ENCODE measurements at places on chromosomes 2 and 18. TPM values are rescaled to one million over a fixed set of nuclear protein-coding genes. Genes with fewer than 3 reads are reported as not detected.

GRCh38 chr2:156574112-156574511 lies 137.9 kb downstream of the GPD2 start:
- no peak overlapping the region for H3K27ac ChIP-seq
- no peak for DNase-seq
- no peak overlapping the region for H3K4me3 ChIP-seq
- peaks cover 14% of the 10 kb centered on the region for H3K4me1 ChIP-seq

DNA sequence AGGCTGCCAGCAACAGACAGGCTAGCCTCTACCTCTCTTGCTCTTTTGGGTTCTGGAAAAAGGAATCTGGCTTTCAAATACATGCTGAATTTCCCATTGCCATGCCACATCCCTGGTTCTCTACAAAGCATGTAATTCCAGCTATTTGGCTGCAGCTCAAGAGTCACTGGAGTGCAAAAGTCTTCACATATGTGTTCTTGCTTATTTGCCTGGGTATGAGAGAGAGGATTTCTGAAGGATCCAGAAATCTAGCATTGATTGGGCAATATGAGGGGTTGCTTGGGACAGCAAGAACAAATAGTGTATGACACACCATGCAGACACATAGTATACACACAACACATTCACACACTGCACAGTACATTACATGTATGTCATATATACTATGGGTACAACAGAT lies 30.7 kb upstream of the LGALSL start:
- H3K27ac ChIP-seq = no peak overlapping the region
- no peak overlapping the region for H3K4me3 ChIP-seq
- H3K36me3 ChIP-seq = no peaks in the 10 kb centered on the region
- H3K27me3 ChIP-seq = peaks cover 11% of the 10 kb centered on the region
- DNase-seq = no peak

- H3K36me3 ChIP-seq = no peaks in the 10 kb centered on the region
- H3K4me1 ChIP-seq = no peaks in the 10 kb centered on the region
- no peak for DNase-seq
- no peak overlapping the region for H3K27ac ChIP-seq
- H3K27me3 ChIP-seq = peaks cover 3% of the 10 kb centered on the region
- H3K4me3 ChIP-seq = no peak overlapping the region
These were observed 32.4 kb downstream of the UPP2 start for GRCh38 chr2:158134055-158134454.

DNA sequence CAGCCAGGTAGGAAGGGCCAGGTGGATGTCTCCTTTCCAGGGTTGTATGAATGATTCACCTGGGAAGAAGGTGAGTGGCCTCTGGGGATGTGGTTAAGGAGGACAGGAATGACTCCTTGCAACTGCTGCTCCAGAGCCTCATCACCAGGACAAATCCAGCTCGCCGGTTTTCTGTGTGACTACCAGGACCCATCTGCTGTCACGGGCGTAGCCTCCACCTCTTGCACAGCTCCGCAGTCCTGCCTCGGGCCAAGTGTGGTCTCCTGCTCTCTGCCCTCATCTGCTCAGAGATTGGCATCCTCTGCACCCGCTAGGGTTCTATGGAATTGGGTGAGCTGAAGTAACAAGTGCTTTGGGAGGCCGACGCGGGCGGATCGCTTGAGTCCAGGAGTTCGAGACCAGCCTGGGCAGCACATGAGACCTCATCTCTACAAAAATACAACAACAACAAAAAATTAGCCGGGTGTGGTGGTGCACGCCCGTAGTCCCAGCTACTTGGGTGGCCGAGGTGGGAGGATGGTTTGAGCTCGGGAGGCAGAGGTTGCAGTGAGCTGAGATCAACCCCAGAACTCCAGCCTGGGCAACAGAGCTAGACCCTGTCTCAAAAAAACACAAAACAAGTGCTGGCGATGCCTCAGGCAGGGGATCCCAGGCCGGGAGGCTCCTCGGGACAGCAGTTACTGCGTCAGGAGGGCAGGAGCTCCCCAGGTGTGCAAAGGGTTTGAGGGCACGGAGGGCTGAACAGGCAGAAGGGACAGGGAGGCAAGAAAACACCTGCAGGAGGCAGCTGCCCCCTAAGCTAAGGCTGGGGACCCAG lies 831 bp upstream of the D2HGDH start:
- DNase-seq = no peak
- H3K27me3 ChIP-seq = no peaks in the 10 kb centered on the region
- H3K4me1 ChIP-seq = peaks cover 27% of the 10 kb centered on the region

DNA sequence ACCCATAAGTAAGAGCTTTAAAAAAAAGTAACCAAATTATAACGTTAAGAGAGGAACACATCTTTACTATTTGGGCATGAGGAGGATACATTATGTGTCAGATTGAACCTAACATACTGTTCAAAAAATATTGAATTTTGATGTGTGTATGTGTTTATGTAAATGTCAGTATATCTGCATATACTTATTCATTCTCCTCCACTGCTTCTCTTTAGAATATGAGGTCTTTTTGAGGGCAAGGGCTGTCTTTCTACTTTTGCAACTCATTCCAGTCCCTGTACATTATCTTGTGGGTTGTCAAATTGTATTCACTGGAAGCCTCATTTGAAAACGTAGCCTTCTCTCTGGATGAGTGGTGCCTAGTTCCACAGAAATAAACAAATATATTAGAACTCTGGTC lies 509.4 kb upstream of the HNMT start:
- H3K36me3 ChIP-seq = no peaks in the 10 kb centered on the region
- H3K27ac ChIP-seq = no peak overlapping the region
- no peak for DNase-seq
- H3K4me1 ChIP-seq = no peaks in the 10 kb centered on the region

DNA sequence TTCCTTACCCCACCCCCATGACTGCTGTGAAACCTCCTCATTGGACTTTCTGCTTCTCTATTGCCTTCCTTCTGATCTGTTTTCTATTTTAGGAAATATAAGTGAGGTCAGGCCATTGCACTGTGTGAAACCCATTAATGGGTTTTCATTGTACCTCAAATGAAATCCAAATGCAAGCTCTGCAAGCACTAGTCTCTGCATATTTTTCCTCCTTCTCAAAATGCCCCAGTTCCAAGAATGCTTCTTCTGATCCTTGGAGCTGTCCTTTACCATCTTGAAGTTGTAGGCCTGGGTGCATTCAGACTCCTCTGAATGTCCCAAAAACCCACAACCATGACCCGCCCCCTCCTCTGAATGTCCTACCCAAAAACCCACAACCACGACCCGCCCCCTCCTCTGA lies 8.2 kb downstream of the IL1A start:
- peaks cover 19% of the 10 kb centered on the region for H3K27me3 ChIP-seq
- no peak for DNase-seq
- H3K4me1 ChIP-seq = peaks cover 19% of the 10 kb centered on the region
- peaks cover 13% of the 10 kb centered on the region for H3K36me3 ChIP-seq
- no peak overlapping the region for H3K4me3 ChIP-seq

- H3K36me3 ChIP-seq = peaks cover 15% of the 10 kb centered on the region
- peaks cover 6% of the 10 kb centered on the region for H3K4me1 ChIP-seq
- no peaks in the 10 kb centered on the region for H3K27me3 ChIP-seq
- DNase-seq = no peak
- H3K27ac ChIP-seq = no peak overlapping the region
- no peak overlapping the region for H3K4me3 ChIP-seq
These were observed 231.3 kb downstream of the ZRANB3 start for GRCh38 chr2:135299658-135300244.

DNA sequence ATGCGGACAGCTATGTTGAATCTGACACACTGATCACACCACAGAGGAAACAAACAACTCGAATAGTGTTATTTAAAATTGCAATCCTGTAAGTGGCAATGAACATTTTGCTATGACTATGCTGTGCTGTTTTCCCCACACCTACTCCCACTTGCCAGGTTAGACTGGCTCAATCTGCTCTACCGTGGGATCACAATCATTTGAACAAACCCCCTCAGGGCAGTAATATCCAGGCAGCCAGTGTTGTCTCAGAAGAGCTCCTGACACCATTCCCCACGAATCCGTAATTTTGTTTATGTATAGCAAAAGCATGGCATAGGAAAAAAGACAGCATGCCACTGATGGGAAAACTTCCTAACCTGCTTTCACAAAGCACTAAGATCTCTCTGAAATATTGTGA lies 284.3 kb downstream of the ERBB4 start:
- no peak overlapping the region for H3K27ac ChIP-seq
- no peak overlapping the region for H3K4me3 ChIP-seq
- no peaks in the 10 kb centered on the region for H3K4me1 ChIP-seq
- no peaks in the 10 kb centered on the region for H3K27me3 ChIP-seq
- no peak for DNase-seq
- H3K36me3 ChIP-seq = no peaks in the 10 kb centered on the region

GRCh38 chr2:186894478-186894877 lies 45.5 kb upstream of the ZSWIM2 start:
- H3K27ac ChIP-seq = no peak overlapping the region
- H3K36me3 ChIP-seq = no peaks in the 10 kb centered on the region
- no peaks in the 10 kb centered on the region for H3K4me1 ChIP-seq

GRCh38 chr2:205484764-205485163 lies 197.5 kb upstream of the NRP2 start:
- H3K27me3 ChIP-seq = peaks cover 8% of the 10 kb centered on the region
- no peaks in the 10 kb centered on the region for H3K4me1 ChIP-seq
- H3K27ac ChIP-seq = no peak overlapping the region
- DNase-seq = no peak
- H3K36me3 ChIP-seq = no peaks in the 10 kb centered on the region

DNA sequence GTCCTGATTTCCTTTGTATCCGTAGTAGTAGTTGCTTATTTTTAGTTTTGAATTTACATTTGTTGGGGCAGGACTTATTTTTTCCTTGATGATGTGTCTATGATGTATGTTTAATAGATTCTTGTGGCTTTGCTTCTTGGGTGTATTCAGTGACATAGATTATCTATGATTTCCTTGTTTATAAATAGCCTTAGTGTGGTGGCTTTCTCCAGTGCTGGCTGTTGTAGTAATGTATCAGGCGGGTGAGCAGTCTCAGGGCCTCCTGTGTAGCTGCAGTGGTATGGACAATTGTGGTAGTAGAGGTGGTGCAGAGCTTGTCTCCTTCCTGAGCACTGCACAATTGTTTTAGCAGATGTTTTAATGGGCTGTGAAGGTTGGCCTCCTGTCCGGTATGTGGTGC lies 60.5 kb downstream of the SMCHD1 start:
- DNase-seq = no peak
- H3K4me3 ChIP-seq = no peak overlapping the region
- peaks cover 71% of the 10 kb centered on the region for H3K36me3 ChIP-seq
- peak overlapping the region; percentile 74 for H3K27ac ChIP-seq
- H3K27me3 ChIP-seq = no peaks in the 10 kb centered on the region

- H3K27me3 ChIP-seq = no peaks in the 10 kb centered on the region
- H3K4me3 ChIP-seq = no peak overlapping the region
- DNase-seq = no peak
These were observed 67.0 kb downstream of the LBH start for GRCh38 chr2:30298302-30298701.

DNA sequence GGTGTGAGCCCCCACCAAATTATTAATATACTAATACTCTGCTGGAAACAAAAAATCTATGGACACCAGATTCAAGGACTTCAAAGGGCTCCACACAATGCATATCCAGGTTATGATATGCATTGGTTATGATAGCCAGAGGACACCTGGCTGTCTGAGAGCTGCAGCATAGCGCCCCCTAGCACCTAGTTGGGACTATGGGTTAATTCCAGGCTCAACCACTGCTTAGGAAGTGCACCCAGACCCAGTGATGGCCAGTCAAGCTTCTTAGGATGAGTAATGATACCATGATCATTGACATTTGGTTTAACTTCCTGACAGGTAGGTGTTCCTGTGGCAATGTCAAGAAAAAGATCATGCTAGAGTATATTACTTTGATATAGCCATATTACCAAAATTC lies 3.8 kb upstream of the FRZB start:
- H3K36me3 ChIP-seq = no peaks in the 10 kb centered on the region
- peaks cover 15% of the 10 kb centered on the region for H3K4me1 ChIP-seq
- H3K4me3 ChIP-seq = no peak overlapping the region
- DNase-seq = no peak
- peaks cover 51% of the 10 kb centered on the region for H3K27me3 ChIP-seq

- no peak for DNase-seq
- H3K4me1 ChIP-seq = no peaks in the 10 kb centered on the region
- no peak overlapping the region for H3K27ac ChIP-seq
- no peaks in the 10 kb centered on the region for H3K36me3 ChIP-seq
These were observed 799.7 kb downstream of the LRP1B start for GRCh38 chr2:141331127-141331526.

DNA sequence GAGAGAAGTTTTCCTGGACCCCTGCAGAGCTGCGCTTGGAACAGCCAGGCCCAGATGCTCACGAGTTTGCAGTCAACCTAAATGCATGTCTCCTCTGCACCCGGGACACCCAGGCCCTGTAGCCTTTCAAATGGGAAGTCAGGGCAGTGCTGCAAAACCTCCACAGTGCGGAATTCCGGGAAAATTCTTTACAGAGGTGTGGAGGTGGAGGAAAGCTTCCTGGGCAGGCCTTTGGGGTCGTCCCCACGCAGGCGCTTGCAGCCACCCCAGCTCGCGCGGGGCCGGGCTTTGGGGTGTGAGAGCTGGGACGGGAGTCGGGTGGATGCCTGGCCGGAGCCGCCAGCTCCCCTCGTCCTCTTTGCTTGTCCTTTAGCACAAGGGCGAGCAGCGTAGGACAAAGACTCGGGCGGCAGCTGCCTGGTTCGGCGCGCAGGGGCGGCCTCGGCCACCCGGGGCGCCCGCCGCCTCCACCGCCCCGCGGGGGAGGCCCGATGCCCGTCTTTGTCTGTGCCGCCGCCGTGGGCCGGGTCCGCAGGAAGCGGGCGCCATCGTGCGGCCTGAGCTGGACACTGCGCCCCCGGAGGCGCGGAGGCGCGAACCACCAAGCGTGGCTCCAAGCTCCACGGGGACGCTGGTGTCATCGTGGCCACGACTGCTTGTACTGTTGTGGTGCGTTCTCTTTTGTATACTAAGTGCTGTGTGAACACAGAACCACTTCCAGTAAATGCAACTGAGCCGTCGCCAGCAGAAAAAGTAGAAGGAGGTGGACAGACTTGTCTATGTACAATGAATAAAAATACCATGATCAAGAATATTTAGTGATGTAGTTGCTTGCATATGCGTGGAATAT lies 28.2 kb upstream of the BCL11A start:
- peaks cover 43% of the 10 kb centered on the region for H3K27me3 ChIP-seq
- DNase-seq = peak; percentile 86
- H3K4me3 ChIP-seq = no peak overlapping the region
- no peaks in the 10 kb centered on the region for H3K4me1 ChIP-seq
- no peaks in the 10 kb centered on the region for H3K36me3 ChIP-seq

- no peaks in the 10 kb centered on the region for H3K36me3 ChIP-seq
- H3K27me3 ChIP-seq = peaks cover 11% of the 10 kb centered on the region
- H3K4me1 ChIP-seq = peaks cover 17% of the 10 kb centered on the region
These were observed 172.7 kb upstream of the FHL2 start for GRCh38 chr2:105571445-105571987.

Gene D2HGDH
- total RNA-seq = 44.2 TPM

Gene STAT4
- 177 TPM for total RNA-seq

Gene ARHGAP28
- total RNA-seq = not detected

Gene B3GNT7
- 0.42 TPM for total RNA-seq

Gene FAM237A
- total RNA-seq = not detected

Gene NDC80
- total RNA-seq = 67.0 TPM

Gene BUB1
- total RNA-seq = 89.3 TPM

Gene MYO3B
- 0.11 TPM for total RNA-seq

All from activated naive CD8-positive, alpha-beta T cell treated with anti-CD3 and anti-CD28 coated beads, Interleukin-2, amount 10 ng/mL, durations not matched to agents 7 days and 5 days (primary cell).